PC-9 (cell line): ENCODE measurements at places on chromosomes 4 and X.

DNA sequence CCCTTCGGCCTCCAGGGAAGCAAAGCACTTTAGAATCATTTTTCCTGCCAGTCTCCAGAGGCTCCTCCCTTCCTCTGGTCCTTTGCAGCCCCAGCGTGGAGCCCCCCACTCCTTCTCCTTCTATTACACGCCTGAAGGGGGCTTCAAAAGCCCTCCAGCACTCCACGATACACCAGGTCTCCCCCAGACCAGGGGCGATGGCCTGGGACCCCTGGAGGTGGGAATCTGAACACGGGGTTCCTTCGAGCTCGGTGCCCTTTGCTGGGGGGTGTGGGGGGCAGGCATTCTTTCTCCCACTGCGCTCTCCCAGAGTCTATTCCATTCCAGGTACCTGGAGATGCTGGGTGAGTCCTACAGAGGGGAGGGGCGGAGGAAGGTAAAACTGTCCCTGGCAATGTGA is 97.6 kb downstream of the HMX1 start:
- DNase-seq = no peak

DNA sequence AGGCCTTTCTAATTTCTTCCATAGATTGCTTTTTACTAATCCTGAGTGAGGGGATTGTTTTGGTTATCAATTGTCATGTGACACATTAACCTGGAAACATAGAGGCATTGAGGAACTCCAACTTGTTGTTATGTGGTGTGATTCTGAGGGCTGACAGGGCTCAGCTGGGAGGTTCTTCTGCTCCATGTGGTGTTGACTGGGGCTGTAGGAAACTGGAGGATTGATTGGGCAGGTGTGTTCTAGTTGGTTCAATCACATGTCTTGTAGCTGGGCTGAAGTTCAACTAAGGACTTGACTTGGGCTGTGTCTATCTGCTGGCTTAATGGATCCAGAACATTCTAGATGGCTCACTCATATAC is 10.8 kb upstream of the CRLF2 start:
- no peak for DNase-seq

DNA sequence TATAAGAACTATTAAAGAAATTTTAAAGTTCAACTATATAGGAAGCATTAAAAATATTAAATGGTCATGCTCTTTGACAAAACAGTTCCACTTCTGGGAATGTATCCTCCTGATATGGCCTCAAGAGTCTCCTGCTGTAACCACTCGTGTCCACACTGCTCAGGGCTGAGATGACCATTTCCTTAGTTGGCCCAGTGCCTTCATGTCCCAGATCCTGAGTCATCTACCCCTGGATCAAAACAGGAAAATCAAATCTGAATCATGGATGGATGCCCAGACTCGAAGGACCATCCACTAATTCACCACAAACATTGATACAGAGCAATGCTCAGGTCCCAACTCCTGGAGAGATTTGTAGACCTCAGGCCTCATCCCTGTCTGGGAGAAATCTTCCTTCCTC is 44.7 kb downstream of the GPRASP3 start:
- no peak for DNase-seq

- peak; percentile 47 for DNase-seq
These were observed 129.0 kb downstream of the BTC start for GRCh38 chr4:74665346-74665745.

DNA sequence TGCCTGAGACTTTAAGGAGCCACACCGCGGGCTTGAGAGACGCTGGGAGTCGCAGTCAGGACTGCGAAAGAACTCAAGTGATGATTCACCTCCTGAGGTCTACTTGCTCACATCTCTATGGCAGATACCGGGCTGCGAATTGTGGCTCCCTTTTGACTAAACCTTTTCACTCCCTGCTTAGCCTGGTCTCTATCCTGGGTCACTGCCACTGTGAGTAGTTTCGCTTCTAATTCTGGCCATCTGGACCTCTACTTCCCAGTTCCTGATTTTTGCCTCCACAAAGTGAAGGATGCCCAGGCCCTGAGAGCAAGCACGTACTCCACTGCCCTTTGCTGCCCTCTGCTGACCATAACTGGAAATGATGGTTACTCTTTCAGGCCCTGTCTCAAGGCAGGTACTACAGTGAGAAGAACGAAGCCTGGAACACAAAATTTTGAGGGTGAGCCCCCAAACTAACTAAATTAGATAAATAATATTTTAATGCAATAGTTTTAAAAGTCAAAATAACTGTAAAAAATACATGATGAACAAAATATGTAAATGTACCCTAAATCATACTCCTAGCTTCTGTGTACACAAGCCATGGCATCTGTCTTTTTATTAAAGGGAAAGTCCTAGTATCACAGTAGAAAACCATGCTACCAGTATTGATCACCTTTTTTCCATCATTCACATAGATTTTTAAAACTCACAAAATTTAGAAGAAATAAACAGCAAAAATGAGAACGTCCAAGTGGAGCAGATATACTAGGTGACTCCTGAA is 16.7 kb downstream of the MAD2L1 start:
- no peak for DNase-seq

- peak; percentile 35 for DNase-seq
These were observed 121.2 kb upstream of the NAP1L5 start for GRCh38 chr4:88818631-88819470.

DNA sequence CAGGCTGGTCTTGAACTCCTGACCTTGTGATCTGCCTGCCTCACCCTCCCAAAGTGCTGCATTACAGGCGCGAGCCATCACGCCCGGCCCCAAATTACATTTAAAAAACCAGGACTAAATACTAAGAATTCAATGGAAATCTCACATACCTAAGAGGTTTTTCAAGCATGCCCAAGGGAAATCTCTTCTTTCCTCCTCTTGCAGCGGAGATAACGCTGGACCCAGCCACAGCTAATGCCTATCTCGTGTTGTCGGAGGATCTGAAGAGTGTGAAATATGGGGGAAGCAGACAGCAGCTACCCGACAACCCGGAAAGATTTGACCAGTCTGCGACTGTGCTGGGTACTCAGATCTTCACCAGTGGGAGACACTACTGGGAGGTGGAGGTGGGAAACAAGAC is 7.4 kb downstream of the TRIML1 start:
- DNase-seq = no peak

DNA sequence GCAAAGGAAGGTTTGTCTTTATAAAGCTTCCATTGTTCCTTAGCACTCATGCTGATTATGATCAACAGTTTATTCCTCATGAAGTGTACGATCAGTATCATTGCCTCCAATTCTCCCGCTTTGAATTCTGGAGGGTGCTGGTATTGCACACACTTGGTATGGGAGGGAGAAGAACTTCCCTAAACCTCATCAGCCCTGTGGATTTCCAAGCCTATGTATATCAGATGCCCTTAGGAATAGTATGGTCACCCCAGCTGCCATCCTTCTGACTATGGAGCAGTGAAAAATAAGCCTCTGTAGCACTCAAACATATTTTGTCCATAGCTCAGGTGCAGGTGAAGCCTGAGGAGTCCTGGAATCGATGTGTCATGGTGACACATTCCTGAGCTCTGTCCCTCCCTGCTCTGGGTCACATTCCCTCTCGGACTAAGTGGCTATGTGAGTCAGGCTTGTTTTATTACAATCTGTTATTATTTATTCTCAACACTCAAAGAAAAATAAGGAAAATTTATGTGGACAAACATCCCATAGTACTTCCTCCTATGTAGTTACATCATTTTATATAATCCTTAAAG is 2.0 kb upstream of the ZDHHC9 start:
- peak; percentile 73 for DNase-seq

- DNase-seq = no peak
These were observed 215.3 kb downstream of the HS6ST2 start for GRCh38 chrX:132743086-132743485.

- no peak for DNase-seq
These were observed 12.1 kb upstream of the HAUS7 start for GRCh38 chrX:153482376-153483015.

DNA sequence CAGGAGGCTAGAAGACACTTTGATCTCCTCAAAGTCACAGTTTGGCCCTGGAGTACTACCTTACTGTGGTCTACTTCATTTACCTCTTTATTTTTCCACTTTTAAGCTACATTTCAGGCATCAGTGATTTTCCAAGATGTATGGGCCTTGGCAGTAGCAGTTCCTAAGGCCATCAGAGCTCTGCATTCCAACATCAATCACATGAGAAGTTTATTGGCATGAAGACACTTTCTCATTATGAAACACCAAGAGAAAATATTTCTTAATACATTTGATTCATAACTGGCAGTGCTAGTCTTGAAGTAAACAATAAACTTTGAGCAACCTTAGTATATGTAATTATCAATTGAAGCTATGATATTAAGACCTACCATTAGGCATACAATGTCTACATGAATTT is 178.1 kb downstream of the IL15 start:
- DNase-seq = peak; percentile 42

DNA sequence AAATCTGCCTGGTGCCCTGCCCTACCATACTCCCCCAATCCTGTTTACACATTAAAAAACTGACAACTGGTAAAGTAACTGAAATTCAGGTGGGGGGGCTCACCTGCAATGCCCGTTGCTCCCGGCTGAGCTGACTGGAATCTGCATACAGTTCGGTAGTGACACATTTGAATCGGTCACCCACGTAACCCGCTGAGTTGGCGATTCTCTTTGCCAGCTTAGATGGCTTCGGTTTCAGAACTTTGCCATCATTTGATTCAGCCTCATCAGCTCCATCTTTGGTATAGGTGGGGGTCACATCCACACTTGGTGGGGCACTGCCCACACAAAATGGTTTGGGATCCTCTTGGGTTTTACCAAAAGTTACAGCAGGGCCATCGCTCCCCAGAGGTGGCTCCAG is 25.5 kb downstream of the BCOR start:
- no peak for DNase-seq

DNA sequence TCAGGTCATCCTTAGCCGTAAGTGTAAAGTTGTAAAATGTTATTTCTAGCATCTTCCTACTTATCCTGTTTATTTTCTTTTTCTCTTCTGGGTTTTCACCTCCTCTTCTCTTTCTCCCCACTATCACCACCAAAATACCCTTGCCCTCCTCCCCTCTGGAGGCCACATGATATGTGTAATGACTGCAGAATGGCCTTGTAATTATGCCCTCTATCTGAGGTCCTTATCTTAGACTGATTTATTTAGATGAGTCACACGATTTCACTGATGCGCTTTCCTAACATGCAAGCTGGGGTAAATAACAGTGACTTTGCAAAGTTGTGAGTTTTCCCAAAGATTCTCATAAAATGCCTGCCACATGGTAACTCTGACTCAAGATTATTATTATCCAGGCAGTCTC is 231.8 kb upstream of the GPRIN3 start:
- no peak for DNase-seq

GRCh38 chrX:63656871-63657580 is 128.0 kb downstream of the ARHGEF9 start:
- no peak for DNase-seq

DNA sequence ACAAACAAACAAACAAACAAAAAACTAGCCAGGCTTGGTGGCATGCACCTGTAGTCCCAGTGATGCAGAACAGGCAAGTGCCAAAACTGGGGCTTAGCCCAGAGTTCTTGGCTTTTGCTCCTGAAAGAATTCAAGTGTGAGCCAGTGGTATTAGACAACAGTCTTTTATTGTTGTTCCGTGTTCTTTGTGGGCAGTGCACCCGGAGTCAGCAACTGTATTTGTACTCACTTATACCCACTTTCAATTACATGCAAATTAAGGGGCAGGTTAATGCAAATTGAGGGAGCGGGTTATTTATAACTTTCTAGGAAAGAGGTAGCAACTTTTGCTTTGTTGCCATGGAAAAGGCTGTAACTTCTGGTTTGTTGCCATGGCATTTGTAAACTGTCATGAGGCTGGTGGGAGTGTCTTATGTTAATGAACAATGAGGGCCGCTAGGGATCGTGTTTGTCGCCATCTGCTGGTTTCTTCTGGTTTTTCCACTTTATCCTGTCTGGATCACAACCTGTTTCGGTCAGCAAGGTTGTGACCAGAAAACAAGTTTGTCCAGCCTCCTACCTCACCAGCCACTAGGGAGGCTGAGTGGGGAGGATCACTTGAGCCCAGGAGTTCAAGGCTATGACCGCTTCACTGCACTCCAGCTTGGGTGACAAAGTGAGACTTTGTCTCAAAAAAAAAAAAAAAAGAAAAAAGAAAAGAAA is 88.8 kb upstream of the ESX1 start:
- peak; percentile 53 for DNase-seq

GRCh38 chr4:110622841-110623717 is at the start of gene PITX2:
TSS of gene PITX2 (minus strand) at chr4:110623077. CDS start at chr4:110622460, 617 bp downstream.
- peak; percentile 83 for DNase-seq

- DNase-seq = no peak
These were observed 12.6 kb downstream of the AP1S2 start for GRCh38 chrX:15841853-15842516.

- no peak for DNase-seq
These were observed 167.2 kb upstream of the ANK2 start for GRCh38 chr4:112882286-112882685.

DNA sequence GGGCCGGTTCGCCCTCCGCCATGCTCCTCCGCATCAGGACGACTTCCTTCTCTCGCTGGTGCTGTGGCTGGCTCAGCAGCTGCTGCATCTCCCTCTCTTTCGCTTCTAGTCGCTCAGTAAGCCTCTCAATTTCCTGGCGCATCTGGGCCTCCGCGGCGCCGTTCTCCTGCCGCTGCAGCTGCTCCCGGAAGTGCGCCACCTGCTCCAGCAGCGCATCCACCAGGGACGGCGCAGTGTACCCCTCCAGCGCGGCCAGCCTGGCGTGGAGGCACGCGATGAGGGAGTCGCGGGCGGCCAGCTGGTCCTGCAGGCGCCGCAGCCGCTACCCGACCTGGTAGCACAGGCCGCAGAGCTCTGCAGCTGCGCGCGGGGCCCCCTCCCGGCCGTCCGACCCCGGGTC is 97.4 kb upstream of the MED14 start:
- no peak for DNase-seq
